Hindlimb muscle (tissue), 1 donor: ENCODE measurements at places on chromosomes 5 and 9.

GRCh38 chr9:131273146-131273855, 3.0 kb downstream of the FAM78A start:
- DNase-seq, result no peak

GRCh38 chr5:54884195-54884536, 101.2 kb downstream of the ESM1 start:
- no peak for DNase-seq

DNA sequence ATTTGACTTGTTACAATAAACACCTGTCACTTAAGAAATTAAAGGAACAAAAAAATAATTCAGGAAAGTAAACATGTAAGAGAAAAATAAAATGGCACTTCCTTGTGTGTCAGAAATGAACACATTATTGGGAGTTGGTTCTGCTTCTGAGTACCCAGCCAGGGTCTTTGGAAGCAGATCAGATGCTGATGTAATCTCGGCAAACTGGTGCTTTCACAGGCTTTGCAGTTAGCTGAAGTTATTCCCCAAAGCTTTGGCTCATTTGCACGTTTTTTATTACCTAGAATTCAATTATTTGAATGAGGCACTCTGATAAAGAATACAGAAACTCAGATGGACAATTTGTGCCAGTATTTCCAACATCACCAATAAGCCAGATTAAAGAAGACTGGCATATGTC, 10.9 kb downstream of the CDH18 start:
- DNase-seq, result no peak

DNA sequence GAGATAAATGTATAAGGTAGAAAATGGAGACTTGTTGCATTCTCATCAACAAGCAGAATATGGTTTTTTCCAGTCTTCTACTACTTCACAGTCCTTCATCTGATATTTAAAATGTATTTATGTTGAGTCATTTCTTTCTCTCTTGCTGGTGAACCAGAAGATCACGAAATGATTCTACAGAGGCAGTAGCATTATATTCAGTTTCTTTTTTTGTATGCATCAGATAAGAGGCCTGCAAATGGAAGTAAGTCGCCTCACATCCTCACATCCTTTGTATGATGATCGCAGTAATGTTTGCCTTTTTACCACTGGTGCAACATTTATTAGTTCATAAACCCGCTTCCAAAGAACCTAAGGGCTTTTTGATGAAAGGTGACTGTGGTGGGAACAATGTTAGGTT, 22.1 kb upstream of the IL13 start:
- no peak for DNase-seq

- no peak for DNase-seq
Measured at GRCh38 chr9:130565792-130566191, 13.6 kb upstream of the FUBP3 start.

GRCh38 chr9:131282688-131283422, 6.5 kb upstream of the FAM78A start:
- DNase-seq, result peak; percentile 53

DNA sequence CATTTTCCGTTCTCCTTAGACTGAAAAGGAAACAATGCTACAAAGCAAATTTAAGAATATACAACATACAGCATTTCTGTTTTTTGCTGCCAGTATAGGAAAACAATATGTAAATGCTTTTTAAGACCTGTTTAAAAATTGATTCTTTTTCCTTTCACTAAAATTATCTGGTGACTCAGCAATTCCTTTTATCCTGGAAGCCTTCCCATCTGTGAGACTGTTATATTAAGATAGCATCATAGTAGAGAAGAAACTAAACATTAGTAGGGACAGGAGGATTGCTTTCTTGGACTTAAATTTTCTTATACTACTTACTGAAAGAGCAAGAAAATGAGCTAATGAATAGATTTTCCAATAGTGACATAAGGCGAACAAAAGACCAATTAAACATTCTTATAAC, 30.0 kb upstream of the GPR21 start:
- DNase-seq, result no peak

DNA sequence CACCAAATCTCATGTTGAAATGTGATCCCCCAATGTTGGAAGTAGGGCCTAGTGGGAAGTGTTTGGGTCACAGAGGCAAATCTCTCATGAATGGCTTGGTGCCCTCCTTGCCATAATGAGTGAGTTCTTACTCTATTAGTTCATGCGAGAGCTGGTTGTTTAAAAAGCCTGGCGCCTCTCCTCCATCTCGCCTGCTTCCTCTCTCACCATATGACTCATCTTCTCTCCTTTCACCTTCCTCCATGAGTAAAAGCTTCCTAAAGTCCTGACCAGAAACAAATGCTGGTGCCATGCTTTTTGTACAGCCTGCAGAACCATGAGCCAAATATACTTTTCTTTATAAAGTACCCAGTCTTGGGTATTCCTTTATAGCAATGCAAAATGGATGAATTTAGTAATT, 20.9 kb upstream of the ARHGAP26 start:
- no peak for DNase-seq

GRCh38 chr5:87945286-87945650, 323.4 kb downstream of the TMEM161B start:
- no peak for DNase-seq

- DNase-seq, result no peak
Measured at GRCh38 chr5:21806943-21807342, 1046.2 kb downstream of the CDH12 start.

DNA sequence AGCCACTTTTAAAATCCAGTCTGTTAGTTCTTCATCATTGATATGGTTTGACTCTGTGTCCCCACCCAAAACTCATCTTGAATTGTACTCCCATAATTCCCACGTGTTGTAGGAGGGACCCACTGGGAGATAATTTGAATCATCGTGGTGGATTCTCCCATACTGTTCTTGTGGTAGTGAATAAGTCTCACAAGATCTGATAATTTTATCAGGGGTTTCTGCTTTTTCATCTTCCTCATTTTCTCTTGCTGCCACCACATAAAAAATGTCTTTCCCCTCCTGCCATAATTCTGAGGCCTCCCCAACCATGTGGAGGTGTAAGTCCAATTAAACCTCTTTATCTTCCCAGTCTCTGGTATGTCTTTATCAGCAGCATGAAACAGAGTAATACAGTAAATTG, 26.9 kb upstream of the SH3TC2 start:
- DNase-seq, result no peak

- no peak for DNase-seq
Measured at GRCh38 chr9:114180696-114181606, 25.6 kb downstream of the COL27A1 start.

DNA sequence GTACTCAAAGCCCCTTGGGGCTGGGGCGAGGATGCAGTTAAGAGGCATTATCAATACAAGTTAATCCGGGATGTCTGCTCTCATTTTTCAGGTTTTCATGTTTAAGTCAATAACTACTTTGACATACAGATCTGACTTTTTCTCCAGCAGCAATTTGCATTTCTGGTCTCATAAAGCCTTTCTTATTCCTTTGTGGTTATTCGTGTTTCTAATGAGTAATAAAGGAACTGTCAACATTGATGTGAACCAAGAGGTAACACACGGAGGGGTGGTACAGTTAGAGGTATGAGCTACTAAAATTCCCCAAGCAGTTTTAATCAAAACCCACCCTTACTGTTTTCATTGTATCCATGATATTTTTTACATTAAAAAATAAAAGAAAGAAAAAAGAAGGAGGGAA, 138.0 kb upstream of the NFIB start:
- no peak for DNase-seq

DNA sequence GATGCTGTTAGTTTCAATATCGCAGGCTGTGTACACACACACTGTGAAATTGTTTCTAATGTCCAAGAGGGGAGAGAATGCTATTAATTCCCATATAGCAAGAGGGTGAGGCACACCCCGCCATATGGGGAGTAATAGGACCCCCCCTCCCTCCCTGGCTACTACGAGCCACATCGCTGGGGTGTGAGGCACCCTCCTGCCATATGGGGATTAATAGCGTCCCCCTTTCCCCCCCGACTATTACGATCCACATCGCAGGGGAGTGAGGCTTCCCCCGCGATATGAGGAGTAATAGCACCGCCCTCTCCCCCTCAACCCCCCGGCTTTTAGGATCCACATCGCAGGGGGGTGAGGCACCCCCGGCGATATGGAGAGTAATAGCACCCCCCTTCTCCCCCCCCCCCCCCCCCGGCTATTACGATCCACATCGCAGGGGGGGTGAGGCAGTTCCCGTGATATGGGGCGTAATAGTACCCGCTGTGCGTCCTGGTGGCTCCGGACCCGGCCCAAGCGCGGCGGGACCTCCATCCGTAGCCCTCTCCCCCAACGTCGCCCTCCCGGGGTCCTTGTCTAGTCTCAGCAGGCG, 494 bp upstream of the STK32A start:
- DNase-seq, result no peak

DNA sequence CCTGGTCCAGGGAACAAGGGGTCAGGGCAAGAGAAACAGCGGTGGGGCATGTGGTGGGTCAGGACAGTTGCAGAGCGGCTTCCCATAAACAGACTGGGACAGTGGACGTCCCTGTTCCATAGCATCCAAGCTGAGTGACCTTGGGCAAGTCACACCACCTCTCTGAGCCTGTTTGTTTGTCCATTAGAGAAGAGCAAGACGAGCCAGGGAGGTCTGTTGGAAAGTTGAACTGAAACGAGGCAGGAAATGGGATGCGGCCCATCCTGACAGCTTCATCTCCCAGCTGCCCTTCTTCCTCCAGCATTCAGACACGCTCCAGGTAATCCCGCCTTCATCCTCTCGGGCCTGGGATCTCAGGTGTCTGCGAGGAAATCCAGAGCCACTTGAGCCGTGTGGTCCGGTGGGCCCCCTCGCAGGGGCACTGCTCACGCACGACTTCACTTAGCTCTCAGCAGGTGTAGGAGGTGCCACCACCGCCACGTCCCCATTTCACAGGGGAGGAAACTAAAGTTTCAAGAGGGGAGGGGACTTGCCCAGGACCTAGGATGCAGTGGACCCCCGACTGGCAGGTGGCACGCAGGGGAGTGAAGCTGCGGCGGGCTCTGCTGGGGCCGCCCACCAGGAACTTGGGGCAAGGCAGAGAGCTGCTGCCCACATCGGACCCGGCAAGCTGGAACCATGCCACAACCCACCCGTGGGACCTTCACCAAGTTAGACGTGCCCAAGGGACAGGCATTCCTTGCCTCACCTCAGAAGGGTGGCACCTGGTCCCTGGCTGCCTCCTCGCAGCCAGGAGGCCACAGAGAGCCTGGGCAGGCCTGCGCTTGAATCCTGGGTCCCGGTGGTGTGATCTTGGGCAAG, 13.0 kb downstream of the PTGES2 start:
- no peak for DNase-seq

- DNase-seq, result peak; percentile 37
Measured at GRCh38 chr9:19471737-19472648, 63.2 kb downstream of the ACER2 start.

DNA sequence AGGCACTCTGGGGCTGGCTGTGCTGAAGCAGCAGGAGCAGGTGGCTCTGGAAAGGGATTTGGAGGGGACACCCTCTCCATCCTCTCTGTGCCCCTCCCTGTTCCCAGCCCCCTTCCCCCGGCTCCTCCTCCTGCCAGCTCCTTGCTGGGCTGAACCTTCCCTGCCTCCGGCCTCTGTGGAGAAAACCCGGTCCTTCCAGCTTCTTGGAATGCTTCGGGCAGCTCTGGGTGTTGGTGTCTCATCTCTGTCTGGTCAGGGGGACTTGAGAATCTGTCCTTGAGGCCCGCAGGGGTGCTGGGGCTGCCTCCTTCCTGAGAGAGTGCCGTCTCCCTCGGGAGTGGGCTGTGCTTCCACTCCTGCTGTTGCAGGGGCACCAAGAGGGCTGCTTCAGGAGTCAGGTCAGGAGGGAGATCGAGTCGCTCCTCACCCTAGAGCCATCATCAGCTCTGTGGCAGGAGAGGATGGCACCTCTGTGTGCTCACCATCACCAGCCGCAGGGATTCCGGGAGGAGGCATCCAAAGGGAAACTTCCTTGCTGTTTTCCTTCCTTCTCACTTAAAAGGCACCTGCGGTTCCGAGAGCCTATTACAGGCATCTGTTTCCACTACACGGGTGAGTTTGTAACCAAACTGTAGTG, 30.6 kb downstream of the NDUFS6 start:
- no peak for DNase-seq

- no peak for DNase-seq
Measured at GRCh38 chr5:137091472-137091871, 407.7 kb downstream of the SPOCK1 start.

GRCh38 chr5:140509898-140510297, 37.6 kb upstream of the EIF4EBP3 start:
- no peak for DNase-seq

GRCh38 chr5:152405145-152405544, at the start of gene NMUR2:
TSS of gene NMUR2 (minus strand) at chr5:152405279. CDS start at chr5:152405113, 166 bp downstream.
- no peak for DNase-seq

DNA sequence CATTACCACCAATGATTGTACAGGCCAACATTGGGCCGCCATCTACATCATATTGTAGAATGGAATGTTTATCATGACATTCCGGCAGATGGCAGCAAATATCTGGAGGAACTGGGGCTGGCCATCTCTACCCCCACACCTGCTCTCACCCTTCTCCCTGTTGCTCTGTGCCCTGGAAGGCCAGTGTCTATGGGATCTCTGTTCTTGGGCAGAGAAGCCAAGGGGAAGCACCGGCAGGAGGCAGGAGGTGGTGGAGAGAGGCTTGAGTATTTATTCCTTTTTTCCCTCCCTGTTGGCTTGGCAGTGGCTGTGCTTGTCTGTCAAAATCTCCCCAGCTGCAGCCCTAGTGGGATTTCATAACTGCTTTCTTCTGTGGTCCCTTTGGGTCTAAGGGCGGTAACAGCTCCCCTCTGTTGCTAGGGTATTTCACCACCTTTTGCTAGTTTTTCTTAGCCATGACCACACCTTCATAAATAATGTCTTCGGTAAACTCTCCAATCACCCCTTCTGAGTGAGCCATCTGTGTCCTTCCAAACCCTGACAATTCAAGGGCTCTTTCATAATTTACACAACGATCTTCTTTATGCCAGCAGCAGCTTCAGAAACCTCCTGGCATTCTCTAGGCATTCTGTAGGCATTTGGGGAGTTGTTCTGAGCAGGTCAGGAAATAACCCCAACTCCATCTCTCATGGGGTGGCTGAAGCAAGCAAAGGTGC, 225.8 kb downstream of the MELK start:
- DNase-seq, result no peak

GRCh38 chr5:53358794-53359193, 121.6 kb upstream of the FST start:
- no peak for DNase-seq

DNA sequence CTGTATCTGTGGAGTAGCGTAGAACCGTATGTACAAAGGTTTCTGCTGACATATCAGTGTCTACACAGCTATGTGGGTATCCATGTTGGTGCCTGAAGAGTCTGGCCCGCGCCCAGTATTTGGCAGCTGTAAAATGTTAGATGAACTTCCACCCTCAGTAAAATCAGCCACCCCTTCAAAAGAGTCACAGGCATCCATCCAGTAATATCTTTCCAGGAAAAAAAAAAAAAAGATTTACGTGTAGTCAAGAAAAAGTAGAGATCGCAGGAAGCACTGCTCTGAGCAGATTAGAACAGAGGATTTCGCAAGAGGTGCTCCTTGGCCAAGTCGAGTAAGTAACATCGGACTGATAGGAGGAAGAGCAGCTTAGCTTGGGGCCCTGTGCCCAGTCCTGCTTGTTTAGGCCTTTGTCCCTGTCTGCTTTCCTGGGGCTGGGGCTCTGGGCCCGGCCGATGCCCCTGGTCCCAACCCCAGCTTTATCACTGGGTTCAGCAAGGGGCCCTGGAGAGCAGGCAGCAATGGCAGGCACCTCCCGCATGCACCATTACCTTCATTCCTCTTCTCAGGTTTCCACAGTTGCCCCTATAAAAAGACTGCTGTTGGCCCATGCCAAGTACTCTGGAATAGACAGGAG, 21.2 kb downstream of the DAPK1 start:
- DNase-seq, result no peak

- peak; percentile 77 for DNase-seq
Measured at GRCh38 chr5:172868924-172869591, 35.0 kb downstream of the ERGIC1 start.

- no peak for DNase-seq
Measured at GRCh38 chr5:174532455-174533453, 191.6 kb upstream of the MSX2 start.
